ENCODE measurements at places on chromosomes 2 and 18.

DNA sequence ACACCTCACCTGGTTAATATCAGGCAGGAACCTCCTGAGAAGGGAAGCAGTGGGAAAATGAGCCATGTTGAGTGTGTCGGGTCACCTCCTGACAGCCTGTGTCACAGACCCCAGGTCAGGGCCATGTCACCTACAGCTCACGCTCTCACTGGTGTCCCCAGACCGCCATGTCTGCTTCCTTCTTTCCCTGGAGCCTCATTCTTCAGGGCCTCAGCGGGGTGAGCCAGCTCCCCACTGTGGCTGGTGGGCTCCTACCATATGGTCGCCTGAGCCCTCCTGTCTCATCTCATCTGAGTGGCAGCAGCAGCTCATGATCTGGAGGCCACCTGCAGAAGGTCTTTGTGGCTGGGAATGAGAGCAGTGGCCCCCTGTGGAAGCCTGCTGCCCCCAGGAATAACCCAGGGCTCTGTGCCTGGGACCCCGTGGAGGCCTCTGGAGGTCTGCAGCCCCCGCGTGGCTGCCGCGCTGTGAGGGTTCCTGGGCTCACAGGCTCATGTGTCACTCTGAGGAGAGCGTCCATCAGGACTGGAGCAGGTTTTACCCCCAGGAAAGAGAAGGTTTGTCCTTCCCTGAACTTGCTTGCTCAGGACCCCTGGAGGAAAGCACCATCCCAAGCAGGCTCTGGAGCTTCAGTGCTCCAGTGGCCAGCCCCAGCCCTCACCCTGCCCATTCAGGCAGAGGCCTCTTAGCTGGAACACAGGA, 56.4 kb downstream of the FAM168B start:
- no peak overlapping the region for H3K27ac ChIP-seq
- DNase-seq = no peak
- H3K36me3 ChIP-seq = no peaks in the 10 kb centered on the region
- H3K4me3 ChIP-seq = no peak overlapping the region
- no peaks in the 10 kb centered on the region for H3K27me3 ChIP-seq
- peaks cover 19% of the 10 kb centered on the region for H3K4me1 ChIP-seq

GRCh38 chr2:118044103-118044716, 30.3 kb upstream of the CCDC93 start:
- no peak overlapping the region for H3K4me3 ChIP-seq
- H3K36me3 ChIP-seq = no peaks in the 10 kb centered on the region
- no peak overlapping the region for H3K27ac ChIP-seq
- H3K4me1 ChIP-seq = no peaks in the 10 kb centered on the region

- DNase-seq = no peak
- no peak overlapping the region for H3K4me3 ChIP-seq
- H3K27ac ChIP-seq = no peak overlapping the region
- H3K36me3 ChIP-seq = peaks cover 4% of the 10 kb centered on the region
- no peaks in the 10 kb centered on the region for H3K4me1 ChIP-seq
- H3K27me3 ChIP-seq = no peaks in the 10 kb centered on the region
Measured at GRCh38 chr2:106094131-106094841, 99.8 kb downstream of the UXS1 start.

DNA sequence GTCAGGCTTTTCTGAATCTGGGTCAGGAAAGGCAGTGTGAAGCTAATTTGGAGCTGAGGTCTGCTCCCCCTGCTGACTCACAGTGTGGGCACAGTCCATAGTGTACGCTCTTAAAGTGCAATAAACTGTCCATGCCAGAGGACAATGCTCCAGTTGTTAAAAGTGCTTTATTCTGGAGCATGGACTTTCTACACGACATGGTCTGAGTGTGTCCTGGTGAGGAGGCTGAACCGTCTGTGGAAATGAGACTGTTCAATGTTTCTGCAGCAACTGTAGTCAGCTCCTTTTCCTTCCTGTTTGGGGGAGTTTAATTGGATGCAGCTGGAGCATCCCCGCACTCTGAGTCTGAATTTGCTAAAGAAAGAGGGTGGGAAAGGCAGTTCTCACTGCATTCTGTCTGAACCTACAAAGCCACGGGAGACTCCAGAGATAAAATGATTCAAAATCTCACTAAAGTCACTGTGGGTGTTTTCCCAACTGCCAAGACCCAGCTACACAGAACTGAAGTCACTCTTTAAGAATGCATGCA, 110.2 kb upstream of the TRIB2 start:
- H3K27me3 ChIP-seq = no peaks in the 10 kb centered on the region
- peaks cover 4% of the 10 kb centered on the region for H3K4me1 ChIP-seq
- H3K27ac ChIP-seq = no peak overlapping the region
- no peak for DNase-seq

GRCh38 chr2:26875065-26875634, 27.2 kb downstream of the DPYSL5 start:
- no peak for DNase-seq
- H3K4me3 ChIP-seq = no peak overlapping the region

DNA sequence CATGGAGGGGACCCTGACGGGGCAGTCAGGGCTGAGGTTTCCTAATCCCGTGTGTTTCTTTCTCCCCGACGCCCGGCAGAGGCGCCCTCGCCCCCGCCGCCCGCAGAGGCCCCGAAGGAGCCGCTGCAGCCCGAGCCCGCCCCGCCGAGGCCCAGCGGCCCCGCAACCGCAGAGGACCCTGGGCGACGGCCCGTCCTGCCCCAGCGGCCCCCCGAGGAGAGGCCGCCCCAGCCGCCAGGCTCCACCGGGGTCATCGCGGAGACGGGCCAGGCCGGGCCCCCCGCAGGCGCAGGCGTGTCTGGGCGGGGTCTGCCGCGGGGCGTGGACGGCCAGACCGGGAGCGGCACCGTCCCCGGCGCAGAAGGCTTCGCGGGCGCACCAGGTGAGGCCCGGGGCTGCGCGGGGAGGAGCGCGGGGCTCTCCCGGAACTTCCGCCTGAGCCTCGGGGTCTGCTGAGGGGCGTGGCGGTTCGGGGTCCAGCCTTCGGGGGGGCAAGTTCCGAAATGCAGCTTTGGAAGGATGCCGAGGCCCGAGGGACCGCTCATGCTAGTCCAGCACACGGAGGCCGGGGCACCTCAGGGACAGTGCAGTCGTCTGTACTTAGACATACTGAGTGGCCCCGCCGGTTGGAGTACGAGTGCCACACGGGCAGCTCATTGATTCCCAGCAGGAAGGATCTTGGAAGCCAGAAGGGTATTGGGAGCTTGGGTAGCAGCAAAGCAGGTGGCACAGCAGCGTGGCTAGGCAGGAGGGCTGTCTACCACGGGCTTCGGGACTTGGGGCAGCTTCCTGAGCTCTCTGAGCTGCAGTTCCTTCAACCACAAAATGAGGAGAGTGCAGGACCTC, 60.1 kb downstream of the EMILIN2 start:
- DNase-seq = no peak
- no peaks in the 10 kb centered on the region for H3K27me3 ChIP-seq
- H3K4me1 ChIP-seq = peaks cover 37% of the 10 kb centered on the region
